Stimulated activated CD8-positive, alpha-beta memory T cell treated with anti-CD3 and anti-CD28 coated beads, Interleukin-7, amount 100 ng/mL, for 1 hour (primary cell): ENCODE measurements at places on chromosomes 5 and 9.

GRCh38 chr5:32439086-32439642 is 5.4 kb downstream of the ZFR start:
- DNase-seq: no peak

GRCh38 chr5:144481861-144482260 is 311.2 kb downstream of the KCTD16 start:
- DNase-seq: no peak

DNA sequence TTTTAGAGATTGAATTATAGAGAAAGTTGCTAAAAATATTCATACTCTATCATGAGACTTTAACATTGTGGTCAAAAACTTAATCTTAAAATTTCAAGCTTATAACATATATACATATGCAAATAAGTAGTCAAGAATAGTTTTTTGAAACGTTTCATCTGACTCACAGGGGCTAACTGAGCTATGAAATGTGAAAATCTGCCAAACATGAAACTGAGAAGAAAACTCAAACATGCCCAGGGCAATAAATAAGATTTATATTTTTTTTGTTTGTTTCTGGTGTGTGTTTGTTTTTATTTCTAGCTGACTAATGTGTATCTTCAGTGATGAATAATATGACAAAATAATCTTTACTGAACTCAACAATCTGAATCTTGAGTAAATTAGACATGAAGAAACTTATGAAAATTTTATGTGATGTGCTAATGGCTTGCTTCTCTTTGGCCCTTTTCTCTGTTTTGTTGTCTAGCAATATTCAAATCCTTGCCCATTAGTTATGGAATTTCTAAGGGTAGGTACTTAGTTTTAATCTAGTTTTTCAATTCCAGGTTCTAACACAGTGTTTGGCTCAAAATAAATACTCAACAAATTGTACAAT is 99.9 kb downstream of the FAM174A start:
- no peak for DNase-seq

- no peak for DNase-seq
These were observed 76.6 kb upstream of the DAB2 start for GRCh38 chr5:39501397-39501796.

- DNase-seq: no peak
These were observed 3.4 kb downstream of the RORB start for GRCh38 chr9:74500584-74500924.

- no peak for DNase-seq
These were observed 35.9 kb downstream of the ANKRD31 start for GRCh38 chr5:75200776-75201175.

GRCh38 chr5:58314356-58315210 is 145.3 kb downstream of the PLK2 start:
- DNase-seq: no peak

GRCh38 chr5:147887930-147888329 is 9.4 kb downstream of the SCGB3A2 start:
- no peak for DNase-seq

DNA sequence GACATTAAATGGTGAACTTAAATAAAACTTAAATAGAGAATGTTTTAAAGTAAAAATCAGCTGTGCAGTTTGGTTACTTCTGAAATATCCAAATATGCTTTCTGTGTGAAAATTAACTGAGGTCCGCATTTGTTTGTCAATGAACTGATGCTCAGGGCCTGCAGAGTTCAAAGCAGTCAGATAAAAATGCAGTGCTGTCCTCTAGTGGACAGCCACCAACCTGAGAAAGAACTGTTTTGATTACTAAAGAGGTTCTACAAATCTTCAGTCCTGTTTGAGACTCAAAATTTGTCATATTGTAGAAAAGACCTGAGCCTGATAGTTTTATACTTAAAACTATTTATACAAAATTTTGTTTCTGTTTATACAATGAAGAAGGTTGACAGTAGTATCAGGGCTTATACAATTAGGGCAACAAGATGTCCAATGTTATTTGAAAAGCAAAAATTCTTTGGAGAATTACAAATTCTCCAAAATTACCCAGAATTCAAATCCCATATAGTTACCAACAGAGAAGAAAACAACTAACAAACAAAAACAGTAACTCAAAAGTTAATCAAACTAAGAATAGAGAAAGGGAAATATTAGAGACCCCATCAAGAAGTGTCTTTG is 232.3 kb upstream of the TBCA start:
- no peak for DNase-seq
